ENCODE measurements at places on chromosomes 3 and 15. TPM values are rescaled to one million over a fixed set of nuclear protein-coding genes. Genes with fewer than 3 reads are reported as not detected.

The THBS1 gene
- 0.80 TPM for total RNA-seq

The CPEB1 gene
- total RNA-seq = not detected

The AMIGO3 gene
- total RNA-seq = 0.28 TPM

The DNAH12 gene
- total RNA-seq = not detected

The CEP152 gene
- total RNA-seq = 33.7 TPM

The RPP14 gene
- total RNA-seq = 18.2 TPM

The ARL6 gene
- total RNA-seq = 8.4 TPM

- no peak for DNase-seq
- no peaks in the 10 kb centered on the region for H3K36me3 ChIP-seq
- H3K4me1 ChIP-seq = no peaks in the 10 kb centered on the region
- H3K27me3 ChIP-seq = no peaks in the 10 kb centered on the region
- no peak overlapping the region for H3K27ac ChIP-seq
Measured at GRCh38 chr3:110677506-110677905, 394.1 kb upstream of the NECTIN3 start.

DNA sequence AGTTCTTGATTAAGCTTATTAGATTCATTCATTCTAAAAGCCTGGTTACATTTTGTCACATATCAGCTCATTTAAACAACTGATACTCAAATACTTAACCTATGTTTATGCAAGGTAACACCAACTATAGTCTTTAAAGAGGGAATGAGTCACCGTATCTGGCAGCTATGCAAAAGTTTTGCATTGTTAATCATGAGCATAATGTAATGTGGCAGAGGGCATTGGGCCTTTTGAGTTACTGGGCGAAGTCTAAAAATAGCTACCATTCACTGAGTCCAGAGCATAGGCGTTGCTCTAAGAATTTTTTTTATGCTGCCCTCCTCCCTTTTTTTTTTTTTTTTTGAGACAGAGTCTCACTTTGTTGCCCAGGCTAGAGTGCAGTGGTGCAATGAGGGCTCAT, 277.7 kb upstream of the ZNF717 start:
- H3K4me1 ChIP-seq = no peaks in the 10 kb centered on the region
- H3K27me3 ChIP-seq = no peaks in the 10 kb centered on the region
- no peak overlapping the region for H3K4me3 ChIP-seq
- peak; percentile 1 for DNase-seq
- H3K36me3 ChIP-seq = no peaks in the 10 kb centered on the region

DNA sequence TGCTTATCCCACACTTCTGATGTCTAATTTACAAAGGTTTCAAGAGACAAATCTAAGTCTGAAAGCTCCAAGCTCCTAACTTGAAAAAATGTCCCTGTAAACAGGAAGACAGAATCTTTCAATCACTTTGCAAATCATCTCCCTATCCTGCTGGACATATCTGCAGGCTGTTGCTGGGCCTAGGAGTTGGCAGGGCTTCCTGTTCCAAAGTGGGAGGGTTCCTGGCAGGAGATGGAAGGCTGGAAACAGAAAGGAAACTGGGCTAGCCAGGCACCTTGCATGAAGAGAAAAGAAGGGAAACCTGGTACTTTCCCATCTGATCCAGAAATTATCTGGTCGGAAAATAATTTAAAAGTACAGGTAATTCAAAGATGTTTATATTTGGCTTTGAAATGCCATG, 227.3 kb upstream of the IL12A start:
- H3K4me1 ChIP-seq = peaks cover 11% of the 10 kb centered on the region

DNA sequence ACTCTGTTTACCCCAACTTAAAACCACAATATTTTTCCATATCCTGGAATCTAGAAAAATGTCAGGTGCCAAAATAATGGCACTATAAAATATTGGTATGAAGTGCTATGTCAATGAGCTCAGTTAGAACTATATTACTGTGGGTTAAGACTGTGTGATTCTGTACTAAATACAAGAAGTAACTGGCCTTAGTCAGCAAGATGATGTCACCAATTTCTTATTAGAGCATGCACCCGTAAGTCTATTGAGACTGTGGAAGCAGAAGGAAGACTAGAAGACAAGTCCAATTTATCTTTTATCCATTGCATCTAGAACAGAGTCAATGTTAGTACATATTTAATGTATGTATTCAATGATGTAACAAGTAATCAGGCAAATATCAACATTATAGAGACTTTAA, 25.0 kb downstream of the LRRC58 start:
- H3K4me3 ChIP-seq = no peak overlapping the region
- peaks cover 7% of the 10 kb centered on the region for H3K36me3 ChIP-seq
- no peaks in the 10 kb centered on the region for H3K4me1 ChIP-seq
- H3K27ac ChIP-seq = no peak overlapping the region
- DNase-seq = no peak
- no peaks in the 10 kb centered on the region for H3K27me3 ChIP-seq

- peak overlapping the region; percentile 58 for H3K4me3 ChIP-seq
- no peaks in the 10 kb centered on the region for H3K27me3 ChIP-seq
- DNase-seq = peak; percentile 92
- peak overlapping the region; percentile 93 for H3K27ac ChIP-seq
Measured at GRCh38 chr3:119322835-119323722, 28.9 kb downstream of the ARHGAP31 start.

DNA sequence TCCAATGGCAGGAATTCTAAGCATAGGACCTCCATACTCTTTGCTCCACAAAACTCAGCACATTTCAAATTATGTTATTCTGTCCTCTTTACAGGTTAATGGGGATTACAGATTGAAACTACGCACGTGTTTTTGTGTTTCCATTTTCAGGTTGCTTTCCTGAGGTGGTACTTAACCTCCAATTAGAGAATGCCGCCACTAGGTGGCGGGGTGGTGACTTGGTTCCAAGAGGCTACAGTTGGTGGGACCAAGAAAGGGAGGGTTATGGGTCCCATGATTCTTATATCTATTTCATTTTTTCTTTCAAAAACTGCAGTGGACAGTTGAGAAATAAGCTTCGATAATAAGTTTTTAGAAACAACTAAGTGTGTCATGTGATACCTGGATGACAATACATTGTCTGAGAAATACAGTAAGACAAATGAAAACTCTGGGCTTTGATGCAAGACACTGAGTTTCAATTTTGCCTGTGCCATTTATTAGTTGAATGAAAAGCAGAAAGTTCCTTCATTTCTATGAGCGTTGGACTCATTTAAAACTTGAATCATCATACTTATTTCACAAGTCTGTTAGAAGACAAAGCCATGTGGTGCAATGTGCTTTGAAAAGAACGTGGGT, 539.0 kb downstream of the FGF12 start:
- no peaks in the 10 kb centered on the region for H3K27me3 ChIP-seq
- DNase-seq = peak; percentile 71
- H3K27ac ChIP-seq = no peak overlapping the region

- H3K4me1 ChIP-seq = no peaks in the 10 kb centered on the region
- no peak for DNase-seq
- H3K4me3 ChIP-seq = no peak overlapping the region
- H3K27me3 ChIP-seq = no peaks in the 10 kb centered on the region
- no peak overlapping the region for H3K27ac ChIP-seq
Measured at GRCh38 chr3:150680562-150680961, 23.2 kb downstream of the ERICH6 start.

DNA sequence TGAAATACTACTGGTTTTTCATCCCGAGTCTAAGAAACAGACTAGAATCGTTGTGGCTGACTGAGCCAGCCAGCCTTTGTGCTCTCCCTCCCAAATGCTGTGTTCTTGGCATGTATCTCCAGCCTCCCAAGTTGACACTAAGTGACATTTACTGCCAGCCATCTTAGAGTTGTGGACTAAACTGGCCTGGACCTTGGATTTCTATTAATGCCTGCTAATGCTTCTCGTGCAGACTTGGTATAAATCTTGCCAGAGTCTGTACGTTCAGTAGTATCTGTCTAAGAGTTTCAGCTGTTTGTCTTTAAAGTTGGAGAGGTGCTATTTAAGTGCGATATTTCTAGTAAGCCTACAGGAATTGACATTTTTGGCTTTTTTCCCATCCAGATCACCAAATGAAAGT, 166.6 kb upstream of the BHLHE40 start:
- H3K4me3 ChIP-seq = no peak overlapping the region
- no peaks in the 10 kb centered on the region for H3K36me3 ChIP-seq
- no peak overlapping the region for H3K27ac ChIP-seq
- peaks cover 4% of the 10 kb centered on the region for H3K4me1 ChIP-seq

GRCh38 chr3:64151342-64151871, 73.9 kb downstream of the PRICKLE2 start:
- DNase-seq = no peak
- H3K4me3 ChIP-seq = no peak overlapping the region
- no peaks in the 10 kb centered on the region for H3K4me1 ChIP-seq

DNA sequence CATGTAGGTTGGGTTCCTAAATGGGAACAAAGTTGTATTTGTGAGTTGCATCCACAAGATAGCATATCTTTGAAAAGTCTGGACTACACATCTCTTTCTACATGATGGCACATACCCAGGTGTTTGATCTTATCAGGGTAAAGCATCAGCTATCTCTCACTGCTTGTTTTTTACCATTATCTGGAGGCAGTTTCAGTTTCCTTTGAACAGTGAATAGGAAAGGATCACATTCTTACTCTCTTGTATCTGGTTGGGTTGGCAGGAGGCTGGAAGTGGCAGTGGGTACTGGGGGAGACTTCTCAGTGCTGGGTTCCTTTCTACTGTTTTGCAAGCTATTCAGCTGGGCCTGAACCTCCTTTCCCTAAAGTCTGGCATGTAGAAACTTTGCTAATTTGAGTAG, 4.1 kb downstream of the CEMIP start:
- no peaks in the 10 kb centered on the region for H3K4me1 ChIP-seq
- no peak for DNase-seq
- H3K27ac ChIP-seq = no peak overlapping the region
- peaks cover 55% of the 10 kb centered on the region for H3K27me3 ChIP-seq
- H3K36me3 ChIP-seq = no peaks in the 10 kb centered on the region

- no peak overlapping the region for H3K27ac ChIP-seq
- no peak overlapping the region for H3K4me3 ChIP-seq
- peaks cover 30% of the 10 kb centered on the region for H3K4me1 ChIP-seq
- no peaks in the 10 kb centered on the region for H3K36me3 ChIP-seq
- no peak for DNase-seq
- no peaks in the 10 kb centered on the region for H3K27me3 ChIP-seq
Measured at GRCh38 chr3:50167069-50167840, 12.1 kb downstream of the SEMA3F start.

DNA sequence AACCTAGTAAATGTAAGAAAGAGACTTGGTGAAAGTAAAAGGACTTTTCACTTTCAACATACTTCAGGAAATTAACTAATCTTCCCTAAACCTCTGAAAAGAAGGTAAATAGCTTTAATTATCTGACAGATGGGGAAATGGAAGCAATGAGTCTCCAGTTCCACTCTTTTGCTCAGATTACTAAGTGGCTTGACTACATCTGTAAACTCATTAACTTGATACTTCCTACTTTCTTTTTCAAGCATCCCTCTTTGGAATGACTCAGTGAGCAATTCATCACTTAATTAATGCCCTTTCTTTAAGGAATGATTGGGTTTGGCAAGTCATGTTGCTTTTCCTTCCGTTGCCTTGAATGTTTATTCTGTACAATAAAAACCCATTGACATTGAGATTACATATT, 234.2 kb downstream of the GRM7 start:
- H3K4me3 ChIP-seq = no peak overlapping the region
- no peaks in the 10 kb centered on the region for H3K27me3 ChIP-seq
- H3K27ac ChIP-seq = no peak overlapping the region
- no peaks in the 10 kb centered on the region for H3K36me3 ChIP-seq

GRCh38 chr3:194633349-194634004, at the start of gene TMEM44:
Gene TMEM44, minus strand, starts transcription at chr3:194633419. Its CDS starts 204 bp downstream, at chr3:194633215.
- no peaks in the 10 kb centered on the region for H3K27me3 ChIP-seq
- DNase-seq = peak; percentile 77
- H3K4me3 ChIP-seq = peak within 1 kb of the TSS; percentile 84
- H3K27ac ChIP-seq = peak within 1 kb of the TSS; percentile 77

DNA sequence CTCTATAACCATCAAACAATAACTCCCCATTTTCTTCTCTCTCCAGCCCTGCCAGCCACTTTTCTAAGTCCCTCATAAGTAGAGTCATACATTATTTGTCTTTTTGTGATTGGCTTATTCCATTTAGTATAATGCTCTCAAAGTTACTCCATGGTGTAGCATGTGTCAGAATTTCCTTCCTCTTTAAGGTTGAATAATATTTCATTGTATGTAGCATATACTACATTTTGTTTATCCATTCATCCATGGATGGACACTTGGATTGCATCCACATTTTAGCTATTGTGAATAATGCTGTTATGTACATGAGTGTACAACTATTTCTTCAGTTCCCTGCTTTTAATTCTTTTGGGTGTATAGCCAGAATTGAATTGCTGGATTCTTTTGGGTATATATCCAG, 138.4 kb downstream of the ATG7 start:
- H3K27ac ChIP-seq = no peak overlapping the region
- no peaks in the 10 kb centered on the region for H3K36me3 ChIP-seq
- no peaks in the 10 kb centered on the region for H3K27me3 ChIP-seq
- no peak for DNase-seq

DNA sequence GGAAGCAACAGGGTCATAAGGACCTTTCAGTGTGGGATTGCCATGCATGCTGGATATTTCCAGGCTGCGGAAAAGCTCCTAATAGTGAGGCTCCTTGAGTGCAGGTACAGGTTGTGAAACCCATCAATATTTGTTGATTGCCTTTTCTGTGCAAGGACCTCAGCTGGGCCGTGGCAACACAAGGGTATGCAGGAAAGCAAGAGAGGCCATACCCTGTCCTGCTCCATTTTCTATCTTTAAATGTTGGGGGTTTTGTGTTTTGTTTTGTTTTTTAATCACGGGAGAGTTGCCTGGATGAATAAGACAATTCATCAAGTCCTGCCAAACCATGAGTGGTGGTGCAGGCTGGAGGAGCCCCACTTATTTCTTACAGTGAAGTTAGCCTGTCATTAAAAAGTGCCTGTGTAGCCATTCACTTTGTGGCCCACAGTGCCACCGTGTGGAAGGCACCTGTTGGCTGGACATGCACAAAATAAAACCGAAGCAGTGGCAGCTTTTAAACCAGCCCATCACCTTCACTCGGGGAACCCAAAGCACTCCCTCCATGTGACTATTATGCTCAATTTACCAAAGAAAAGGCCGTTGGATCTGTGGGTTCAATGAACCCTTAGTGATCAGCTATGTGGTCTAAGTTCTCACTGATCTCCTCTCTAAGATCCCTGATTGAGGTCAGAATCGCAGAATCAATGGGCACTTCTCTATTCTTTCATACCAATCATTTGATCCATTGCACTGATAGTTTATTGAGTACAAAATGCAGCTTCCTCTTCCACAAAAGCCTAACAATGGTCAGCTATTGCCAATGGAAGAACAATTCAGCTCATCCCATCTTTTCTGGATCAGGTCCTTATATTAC, 42.2 kb downstream of the CLDN18 start:
- H3K27ac ChIP-seq = no peak overlapping the region
- no peaks in the 10 kb centered on the region for H3K4me1 ChIP-seq
- H3K36me3 ChIP-seq = no peaks in the 10 kb centered on the region
- DNase-seq = peak; percentile 53
- H3K4me3 ChIP-seq = no peak overlapping the region
